ENCODE measurements at places on chromosomes 6 and 20.

DNA sequence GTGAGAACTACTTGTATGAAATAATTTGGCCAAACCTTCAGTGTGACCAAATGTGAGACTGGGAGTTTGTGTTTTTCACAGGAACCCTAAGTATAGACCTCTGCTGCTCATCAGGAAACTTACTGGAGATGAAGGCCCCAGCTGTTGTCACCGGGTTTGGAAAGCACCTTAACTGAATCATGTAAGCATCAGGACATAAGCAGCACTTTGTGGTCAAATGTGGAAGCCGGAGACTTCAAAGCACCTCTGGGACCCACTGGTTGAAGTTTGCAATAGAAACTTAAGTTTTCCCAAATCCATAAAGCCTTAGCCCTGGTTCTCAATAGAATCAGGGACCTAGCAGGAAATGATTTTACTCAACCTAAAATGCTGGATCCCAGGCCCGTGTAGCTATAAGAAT, 14.3 kb downstream of the TTPAL start:
- DNase-seq: no peak

DNA sequence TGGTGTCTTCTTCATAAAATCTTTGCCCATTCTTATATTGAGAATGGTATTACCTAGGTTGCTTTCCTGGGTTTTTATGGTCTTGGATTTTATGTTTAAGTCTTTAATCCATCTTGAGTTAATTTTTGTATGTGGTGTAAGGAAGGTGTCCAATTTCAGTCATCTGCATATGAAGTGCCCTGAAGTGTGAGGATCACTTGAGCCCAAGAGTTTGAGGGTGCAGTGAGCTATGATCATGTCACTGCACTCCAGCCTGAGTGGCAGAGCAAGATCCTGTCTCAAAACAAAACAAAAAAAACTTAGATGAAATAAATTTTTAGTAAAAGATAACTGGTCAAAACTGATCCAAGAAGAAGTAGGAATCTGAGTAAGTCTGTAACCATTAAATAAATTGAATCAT, 215.4 kb downstream of the TBC1D7 start:
- no peak for DNase-seq

- no peak for DNase-seq
Measured at GRCh38 chr6:134343066-134343465, 25.2 kb upstream of the SGK1 start.

DNA sequence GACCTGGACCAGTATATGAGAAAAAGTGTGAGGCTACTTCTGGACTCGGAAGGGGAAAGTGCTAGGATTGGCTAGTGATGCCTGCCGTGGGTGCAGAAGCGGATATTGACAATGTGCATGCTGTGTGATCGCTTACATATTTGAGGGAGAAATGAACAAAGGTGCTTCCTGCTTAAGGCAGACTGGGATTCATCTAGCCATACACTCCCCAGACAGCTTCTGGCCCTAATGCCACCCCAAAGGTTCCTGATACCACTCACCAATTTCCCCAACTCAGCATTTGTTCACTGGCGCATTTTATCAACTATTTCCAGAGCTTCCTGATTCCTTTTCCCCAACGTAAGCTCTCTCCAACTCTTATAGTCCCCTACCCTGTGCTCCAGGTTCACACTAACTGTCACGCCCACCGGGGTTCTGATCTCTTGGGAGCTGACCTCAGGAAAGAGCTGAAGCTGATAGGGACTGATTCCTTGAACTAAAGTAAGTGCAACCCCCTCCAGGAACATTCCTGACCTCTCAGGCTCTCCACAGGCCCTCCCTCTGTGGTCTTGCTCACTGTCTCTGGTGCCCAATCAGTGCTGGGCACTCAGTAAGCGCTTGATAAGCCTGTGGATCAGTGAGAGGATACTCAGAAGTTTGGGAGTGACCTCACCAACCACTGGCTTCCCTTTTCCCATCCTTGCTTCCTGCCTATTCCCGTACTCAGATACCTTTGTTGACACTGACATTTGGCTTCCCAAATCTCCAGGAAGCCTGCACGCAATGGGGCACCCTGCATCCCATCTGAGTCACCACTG, 73.3 kb downstream of the MRPL14 start:
- no peak for DNase-seq
